ENCODE measurements at places on chromosomes 2 and 18.

GRCh38 chr18:34772887-34773286, 62.8 kb downstream of the DTNA start:
- DNase-seq, result no peak
- H3K27me3 ChIP-seq, result no peaks in the 10 kb centered on the region
- no peak overlapping the region for H3K4me3 ChIP-seq
- H3K27ac ChIP-seq, result no peak overlapping the region

DNA sequence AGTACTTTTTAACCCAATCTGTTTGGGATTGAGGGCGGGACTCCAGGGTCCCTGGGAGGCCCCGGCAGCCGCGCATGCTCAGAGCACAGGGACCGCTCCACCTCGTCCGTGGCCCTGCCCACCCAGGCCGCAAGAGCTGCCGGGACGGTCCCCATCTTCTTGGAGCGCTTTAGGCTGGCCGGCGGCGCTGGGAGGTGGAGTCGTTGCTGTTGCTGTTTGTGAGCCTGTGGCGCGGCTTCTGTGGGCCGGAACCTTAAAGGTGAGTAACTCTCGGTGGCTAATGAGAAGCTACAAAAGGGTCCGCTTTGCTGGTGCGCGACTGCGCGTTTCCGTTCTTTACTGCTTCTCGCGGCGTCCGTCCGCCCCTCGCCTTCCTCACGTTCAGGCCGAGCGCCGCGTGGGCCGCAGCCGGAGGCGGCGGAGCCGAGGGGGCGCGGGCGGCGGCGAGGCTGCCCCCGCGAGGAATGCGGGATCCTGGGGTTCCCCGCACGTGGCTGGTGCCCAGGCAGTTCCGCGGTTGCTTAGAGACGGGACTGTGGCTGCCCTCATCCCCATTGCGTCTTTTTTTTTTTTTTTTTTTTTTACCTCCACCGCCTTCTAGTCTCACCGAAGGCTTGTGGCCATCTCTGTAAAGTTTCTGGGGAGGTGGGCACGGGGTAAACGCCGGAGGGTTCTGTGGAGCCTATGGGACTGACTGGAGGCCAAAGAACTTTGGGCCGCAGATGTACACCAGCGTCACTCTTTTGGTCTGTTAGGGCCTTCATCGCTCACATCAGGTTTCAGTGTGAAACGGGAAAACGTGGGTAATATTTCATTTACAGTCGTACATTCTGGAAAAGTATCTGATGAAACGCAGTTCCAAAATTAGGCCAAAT, at the start of gene SSB:
TSS of gene SSB (plus strand) at position 154 of the 875 bp plus-strand sequence. CDS start 2,090 bp downstream, outside the sequence.
- peak within 1 kb of the TSS; percentile 81 for H3K4me3 ChIP-seq
- peak within 1 kb of the TSS; percentile 96 for H3K27ac ChIP-seq
- peaks cover 27% of the 10 kb centered on the region for H3K4me1 ChIP-seq
- peak; percentile 86 for DNase-seq

DNA sequence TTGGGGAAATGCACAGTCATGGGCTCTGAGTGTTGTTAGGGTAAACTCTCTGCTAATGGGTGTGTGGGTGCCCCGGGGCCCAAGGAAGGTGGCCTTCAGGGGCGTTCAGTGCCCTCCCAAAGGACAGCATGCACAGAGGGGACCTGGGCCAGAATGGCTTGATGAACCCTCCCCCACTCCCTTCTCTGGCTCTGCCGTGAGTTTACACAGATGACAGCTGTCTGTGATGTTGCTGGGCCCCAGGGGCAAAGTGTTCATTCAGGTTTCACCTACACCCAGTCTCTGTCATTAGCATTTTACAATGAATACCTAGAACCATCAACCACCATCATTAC, 3.2 kb downstream of the NPPC start:
- H3K36me3 ChIP-seq, result no peaks in the 10 kb centered on the region
- peaks cover 32% of the 10 kb centered on the region for H3K27me3 ChIP-seq
- H3K4me1 ChIP-seq, result peaks cover 11% of the 10 kb centered on the region
- no peak overlapping the region for H3K27ac ChIP-seq
- H3K4me3 ChIP-seq, result no peak overlapping the region
- no peak for DNase-seq

DNA sequence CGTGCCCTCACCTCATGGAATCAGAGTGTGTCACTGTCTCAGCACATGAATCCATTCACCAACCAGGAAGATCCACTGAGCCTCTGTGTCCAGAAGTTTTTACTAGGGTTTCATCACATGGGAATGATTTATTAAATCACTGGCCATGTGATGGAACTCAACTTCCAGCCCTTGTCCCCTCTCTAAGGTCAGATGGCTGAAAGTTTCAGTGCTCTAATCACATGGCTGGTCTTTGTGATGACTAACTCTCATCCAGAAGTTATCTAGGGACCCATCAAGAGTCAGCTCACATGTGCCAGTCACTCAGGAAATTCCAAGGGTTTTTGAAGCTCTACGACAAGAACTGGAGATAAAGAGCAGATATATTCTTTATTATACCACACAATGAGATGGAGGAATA, 140.5 kb upstream of the GYPC start:
- H3K27me3 ChIP-seq, result no peaks in the 10 kb centered on the region
- H3K36me3 ChIP-seq, result no peaks in the 10 kb centered on the region
- no peak overlapping the region for H3K4me3 ChIP-seq

- H3K36me3 ChIP-seq, result no peaks in the 10 kb centered on the region
- H3K4me1 ChIP-seq, result no peaks in the 10 kb centered on the region
Measured at GRCh38 chr18:76581261-76581660, 86.2 kb upstream of the ZNF516 start.

DNA sequence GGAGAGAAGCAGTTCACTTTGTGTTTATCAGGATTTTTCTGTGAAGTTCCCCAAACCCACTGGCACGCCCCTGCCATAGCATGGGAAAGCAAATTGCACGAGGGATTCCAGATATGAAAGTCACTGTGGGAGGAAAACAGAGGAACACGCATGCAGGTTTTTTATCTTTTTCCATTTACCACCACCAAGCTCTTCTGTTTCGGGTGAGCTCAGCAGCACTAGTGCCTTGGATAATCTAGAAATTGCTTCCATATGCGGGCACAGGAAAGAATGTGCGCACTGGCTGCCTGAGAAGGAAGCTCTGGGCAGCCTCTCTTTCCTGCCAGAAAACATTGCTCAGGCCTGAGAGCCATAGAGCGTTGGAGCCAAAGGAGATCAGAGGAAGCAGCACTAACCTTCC, 65.9 kb upstream of the WIPF1 start:
- no peak overlapping the region for H3K27ac ChIP-seq
- no peaks in the 10 kb centered on the region for H3K36me3 ChIP-seq
- no peak overlapping the region for H3K4me3 ChIP-seq
- DNase-seq, result no peak
- peaks cover 15% of the 10 kb centered on the region for H3K4me1 ChIP-seq
- H3K27me3 ChIP-seq, result no peaks in the 10 kb centered on the region

- no peaks in the 10 kb centered on the region for H3K27me3 ChIP-seq
- no peak for DNase-seq
- no peak overlapping the region for H3K4me3 ChIP-seq
- no peak overlapping the region for H3K27ac ChIP-seq
Measured at GRCh38 chr2:237324405-237324831, 89.5 kb downstream of the COL6A3 start.

GRCh38 chr2:69456950-69457445, 19.8 kb upstream of the NFU1 start:
- no peak overlapping the region for H3K4me3 ChIP-seq
- no peak overlapping the region for H3K27ac ChIP-seq
- no peak for DNase-seq
- no peaks in the 10 kb centered on the region for H3K4me1 ChIP-seq
